Activated T-helper 2 cell treated with anti-CD3 and anti-CD28 coated beads, Interferon-gamma antibody, Interleukin-2, Interleukin-4, amounts not matched to agents 10 μg/mL and 5 μg/mL and 100 μg/mL, durations not matched to agents 14 hours and 24 hours and 36 hours (primary cell): ENCODE measurements at places on chromosomes 6 and 20. TPM values are rescaled to one million over a fixed set of nuclear protein-coding genes. Genes with fewer than 3 reads are reported as not detected.

Gene TBP
- total RNA-seq, result 26.4 and 27.8 TPM in 2 replicates

Gene GPX5
- total RNA-seq, result not detected in 2 replicates

Gene KCNG1
- 2.2 and 2.3 TPM in 2 replicates for total RNA-seq

Gene GHRH
- total RNA-seq, result not detected in 2 replicates

Gene DNMT3B
- 2.8 and 3.4 TPM in 2 replicates for total RNA-seq
